Vagina (tissue), 2 donors: ENCODE measurements at places on chromosomes 5 and 9. TPM values are rescaled to one million over a fixed set of nuclear protein-coding genes. Genes with fewer than 3 reads are reported as not detected.

- H3K4me1 ChIP-seq: peaks cover 22% of the 10 kb centered on the region
- no peaks in the 10 kb centered on the region for H3K36me3 ChIP-seq
- no peak for DNase-seq
- H3K27me3 ChIP-seq: no peaks in the 10 kb centered on the region
Observed at GRCh38 chr5:126007841-126008240, 415.4 kb upstream of the GRAMD2B start.

DNA sequence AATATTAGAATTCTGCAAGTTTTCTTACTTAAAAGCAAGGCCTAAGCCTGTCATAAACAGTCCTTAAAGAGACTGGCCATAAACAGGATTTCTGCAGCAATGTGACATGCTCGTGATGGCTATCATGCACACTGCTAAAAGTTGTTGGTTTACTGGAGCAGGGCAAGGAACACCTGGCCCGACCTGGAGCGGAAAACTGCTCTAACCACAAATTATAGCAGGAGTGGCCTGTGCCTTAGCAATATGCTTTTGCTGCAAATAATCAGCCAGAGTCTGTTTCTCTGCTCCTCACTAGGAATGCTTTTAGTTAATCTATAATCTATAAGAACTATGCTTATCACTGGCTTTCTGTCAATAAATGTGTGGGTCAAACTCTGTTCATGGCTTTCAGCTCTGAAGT lies 322.9 kb upstream of the RPS23 start:
- H3K27me3 ChIP-seq: no peaks in the 10 kb centered on the region
- no peaks in the 10 kb centered on the region for H3K4me1 ChIP-seq
- H3K27ac ChIP-seq: no peak overlapping the region
- DNase-seq: no peak
- no peak overlapping the region for H3K4me3 ChIP-seq

DNA sequence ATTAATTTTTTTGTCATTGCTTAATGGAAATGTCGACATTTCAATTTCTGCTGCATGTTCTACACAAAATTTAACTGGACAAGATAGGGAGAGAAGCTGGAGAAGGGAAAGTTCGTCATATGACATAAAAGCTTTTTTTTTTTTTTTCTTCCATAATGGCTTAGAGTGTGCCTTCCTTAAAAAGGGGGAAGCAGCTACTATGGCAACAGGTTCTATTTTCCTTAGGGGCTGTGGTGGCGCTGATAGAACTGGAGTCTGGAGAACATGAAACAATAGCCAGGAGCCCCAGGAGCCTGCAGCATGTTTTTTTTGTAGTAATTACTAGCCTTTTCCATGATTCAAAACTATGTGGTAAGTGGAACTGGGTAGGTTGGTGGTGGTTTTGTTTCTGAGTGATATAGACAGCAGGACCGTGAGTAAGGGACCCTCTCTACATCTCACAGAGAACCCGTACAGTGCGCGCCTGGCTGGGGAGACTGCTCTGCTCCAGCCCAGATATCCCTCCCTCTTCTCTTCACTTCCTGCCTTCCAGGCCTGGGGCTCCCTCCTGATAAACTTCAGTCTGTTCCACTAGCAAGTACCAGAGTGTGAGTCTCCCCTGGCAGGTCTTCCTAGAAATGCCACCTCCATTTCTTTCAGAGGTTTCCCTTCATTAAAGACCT lies 301.6 kb downstream of the NR3C1 start:
- no peaks in the 10 kb centered on the region for H3K4me1 ChIP-seq
- H3K27ac ChIP-seq: no peak overlapping the region
- H3K36me3 ChIP-seq: no peaks in the 10 kb centered on the region
- H3K4me3 ChIP-seq: no peak overlapping the region

Gene STC2
- total RNA-seq: 2.9 TPM

- H3K27ac ChIP-seq: no peak overlapping the region
- H3K4me1 ChIP-seq: peaks cover 4% of the 10 kb centered on the region
- no peak for DNase-seq
- H3K36me3 ChIP-seq: no peaks in the 10 kb centered on the region
- no peaks in the 10 kb centered on the region for H3K27me3 ChIP-seq
Observed at GRCh38 chr5:135567661-135568060, 11.1 kb downstream of the CXCL14 start.

- H3K27me3 ChIP-seq: no peaks in the 10 kb centered on the region
- no peaks in the 10 kb centered on the region for H3K36me3 ChIP-seq
Observed at GRCh38 chr5:116557669-116558271, 16.9 kb downstream of the SEMA6A start.

DNA sequence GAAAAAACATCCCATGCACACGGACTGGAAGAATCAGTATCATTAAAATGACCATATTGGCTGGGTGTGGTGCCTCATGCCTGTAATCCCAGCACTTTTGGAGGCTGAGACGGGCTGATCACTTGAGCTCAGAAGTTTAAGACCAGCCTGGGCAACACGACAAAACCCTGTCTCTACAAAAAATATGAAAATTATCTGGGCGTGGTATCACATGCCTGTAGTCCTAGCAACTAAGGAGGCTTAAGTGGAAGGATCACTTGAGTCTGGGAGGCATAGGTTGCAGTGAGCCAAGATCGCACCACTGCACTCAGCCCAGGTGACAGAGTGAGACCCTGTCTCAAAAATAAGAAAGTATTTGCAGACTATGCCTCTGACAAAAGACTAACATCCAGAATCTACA lies 68.4 kb downstream of the TTC39B start:
- peaks cover 22% of the 10 kb centered on the region for H3K4me1 ChIP-seq
- H3K4me3 ChIP-seq: no peak overlapping the region
- no peak for DNase-seq
- no peaks in the 10 kb centered on the region for H3K36me3 ChIP-seq

Gene LMX1B
- not detected for total RNA-seq

Gene PITX1
- total RNA-seq: 141 TPM

Gene PRSS3
- 7.6 TPM for total RNA-seq

DNA sequence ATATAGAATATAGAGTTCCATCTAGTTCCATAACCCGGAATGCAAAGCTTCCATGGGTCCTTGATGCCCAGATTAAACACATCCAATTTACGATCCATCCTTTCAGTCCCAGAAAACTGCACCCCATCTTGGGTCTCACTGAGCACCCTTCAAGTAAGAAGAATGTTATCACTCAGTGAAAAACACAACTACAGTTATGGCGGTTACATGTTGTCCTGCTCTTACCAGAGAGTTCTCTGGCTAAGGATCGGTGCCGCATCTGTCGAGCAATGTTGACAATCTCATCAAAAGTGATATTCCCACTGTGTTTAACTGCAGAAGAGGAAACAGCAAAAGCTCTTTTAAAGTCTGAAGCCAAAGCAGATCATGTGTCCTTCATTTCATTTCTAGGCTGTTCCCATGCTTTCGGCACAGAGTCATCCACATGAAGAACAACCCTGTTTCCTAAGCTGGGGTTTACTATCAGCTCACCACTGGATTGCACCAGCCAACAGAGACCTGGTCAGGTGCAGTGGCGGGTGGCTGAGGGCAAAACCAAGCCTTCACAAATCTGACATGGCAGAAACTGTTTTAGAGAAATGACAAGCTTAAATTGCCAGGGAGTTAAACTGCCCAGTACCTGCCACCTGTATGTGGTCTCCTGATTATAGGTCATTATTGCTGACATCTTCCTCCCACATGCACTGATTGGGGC lies 2.9 kb downstream of the RPL12 start:
- H3K27me3 ChIP-seq: no peaks in the 10 kb centered on the region
- H3K36me3 ChIP-seq: peaks cover 50% of the 10 kb centered on the region
- DNase-seq: no peak
- peak overlapping the region; percentile 74 for H3K27ac ChIP-seq
- peaks cover 38% of the 10 kb centered on the region for H3K4me1 ChIP-seq
- no peak overlapping the region for H3K4me3 ChIP-seq

- no peak overlapping the region for H3K4me3 ChIP-seq
- H3K27ac ChIP-seq: no peak overlapping the region
- no peaks in the 10 kb centered on the region for H3K27me3 ChIP-seq
- H3K4me1 ChIP-seq: no peaks in the 10 kb centered on the region
- H3K36me3 ChIP-seq: peaks cover 6% of the 10 kb centered on the region
Observed at GRCh38 chr9:26856413-26857032, 36.1 kb downstream of the CAAP1 start.

DNA sequence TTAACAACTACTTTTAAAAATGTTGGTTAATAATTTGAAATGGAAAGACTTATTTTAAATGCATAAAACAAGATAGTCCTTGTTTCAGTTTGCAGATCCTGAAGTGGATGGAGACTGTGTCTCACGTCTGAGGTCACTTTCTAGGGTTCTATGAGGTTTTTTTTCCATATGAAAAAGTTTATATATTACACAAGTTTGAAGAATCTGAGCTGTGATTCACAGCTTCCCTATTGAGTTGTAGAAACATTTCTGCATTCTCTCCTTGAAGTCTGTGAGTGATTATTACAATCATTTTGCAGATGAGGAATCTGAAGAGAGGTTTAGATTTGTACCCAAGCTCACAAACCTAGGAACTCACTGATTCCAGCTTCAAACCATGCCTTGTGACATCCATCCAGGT lies 442.5 kb upstream of the KLF4 start:
- no peaks in the 10 kb centered on the region for H3K27me3 ChIP-seq
- no peak overlapping the region for H3K27ac ChIP-seq
- H3K4me3 ChIP-seq: no peak overlapping the region
- H3K4me1 ChIP-seq: peaks cover 7% of the 10 kb centered on the region

- no peaks in the 10 kb centered on the region for H3K4me1 ChIP-seq
- no peaks in the 10 kb centered on the region for H3K36me3 ChIP-seq
- H3K27ac ChIP-seq: no peak overlapping the region
- no peaks in the 10 kb centered on the region for H3K27me3 ChIP-seq
Observed at GRCh38 chr5:101561018-101561417, 657.9 kb upstream of the ST8SIA4 start.

DNA sequence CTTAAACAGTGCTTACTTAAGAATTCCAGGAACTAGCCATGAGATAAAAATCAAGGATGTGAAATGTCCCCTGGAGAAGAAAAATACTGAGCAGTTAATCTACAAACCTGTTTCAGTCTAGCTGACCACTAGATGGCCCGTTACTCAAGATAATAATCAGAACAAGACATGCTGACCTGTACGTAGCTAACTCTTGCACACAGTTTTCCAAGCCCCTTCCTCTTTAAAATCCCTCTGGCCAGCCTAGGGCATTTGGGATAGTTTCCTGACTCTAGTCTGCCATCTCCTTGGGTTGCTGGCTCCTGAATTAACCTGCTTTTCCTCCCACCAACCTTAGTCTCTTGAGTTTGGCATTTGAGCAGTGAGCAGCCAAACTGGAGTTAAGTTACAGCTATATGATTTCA lies 59.2 kb upstream of the TRAF1 start:
- H3K4me3 ChIP-seq: no peak overlapping the region
- no peak for DNase-seq
- H3K4me1 ChIP-seq: no peaks in the 10 kb centered on the region
- no peak overlapping the region for H3K27ac ChIP-seq
- no peaks in the 10 kb centered on the region for H3K27me3 ChIP-seq

Gene TLN1
- 268 TPM for total RNA-seq

DNA sequence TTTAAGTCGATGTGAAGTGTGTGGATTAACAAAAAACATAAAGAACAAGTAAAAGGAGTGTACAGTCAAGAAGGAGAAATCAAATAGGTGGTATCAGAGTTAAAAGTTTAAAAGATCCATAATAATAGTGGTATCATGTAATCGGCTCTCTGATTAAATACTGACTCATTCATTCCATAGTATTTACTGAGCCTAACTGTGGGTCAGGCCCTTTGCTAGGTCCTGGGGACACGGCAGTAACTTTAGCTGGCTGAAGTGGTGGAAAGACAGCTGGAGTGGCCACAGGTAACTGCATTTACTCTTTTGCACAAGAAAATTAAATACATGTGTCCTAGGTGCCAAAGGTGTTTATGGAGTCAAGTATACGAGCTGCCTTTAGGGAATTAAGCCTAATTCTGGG lies 124.0 kb downstream of the GNAQ start:
- no peak overlapping the region for H3K4me3 ChIP-seq
- H3K36me3 ChIP-seq: no peaks in the 10 kb centered on the region
- DNase-seq: no peak
- H3K4me1 ChIP-seq: peaks cover 6% of the 10 kb centered on the region
- no peaks in the 10 kb centered on the region for H3K27me3 ChIP-seq

Gene ARL14EPL
- total RNA-seq: not detected

Gene ZNF618
- total RNA-seq: 7.4 TPM

- no peak overlapping the region for H3K4me3 ChIP-seq
- H3K27ac ChIP-seq: peak overlapping the region; percentile 5
- peaks cover 21% of the 10 kb centered on the region for H3K4me1 ChIP-seq
- peak; percentile 81 for DNase-seq
Observed at GRCh38 chr9:89891591-89892304, 286.9 kb downstream of the GADD45G start.

Gene GPRIN1
- 0.49 TPM for total RNA-seq

DNA sequence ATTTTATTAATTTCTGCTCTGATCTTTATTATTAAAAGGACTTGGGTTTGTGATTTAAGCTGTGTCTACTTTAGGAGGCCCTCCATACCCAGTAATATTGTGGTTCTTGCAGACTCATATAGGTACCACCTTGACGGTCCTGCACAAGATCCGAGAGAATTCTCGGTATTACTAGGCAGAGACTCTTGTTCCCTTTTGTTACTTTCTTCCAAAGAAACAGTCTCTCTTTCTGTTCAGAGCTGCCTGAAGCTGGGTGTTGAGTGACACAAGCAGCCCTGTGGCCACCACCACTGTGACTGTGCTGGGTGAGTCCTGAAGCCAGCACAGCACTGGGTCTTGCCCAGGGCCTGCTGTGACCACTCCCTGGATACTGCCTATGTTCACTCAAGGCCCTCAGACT lies 666.6 kb downstream of the SEMA5A start:
- H3K36me3 ChIP-seq: no peaks in the 10 kb centered on the region
- H3K27me3 ChIP-seq: no peaks in the 10 kb centered on the region
- no peaks in the 10 kb centered on the region for H3K4me1 ChIP-seq
- no peak for DNase-seq
- H3K4me3 ChIP-seq: no peak overlapping the region
- no peak overlapping the region for H3K27ac ChIP-seq

GRCh38 chr9:34962546-34962945 lies 4.5 kb downstream of the PHF24 start:
- H3K27ac ChIP-seq: no peak overlapping the region
- no peak for DNase-seq
- no peaks in the 10 kb centered on the region for H3K27me3 ChIP-seq
- peaks cover 10% of the 10 kb centered on the region for H3K4me1 ChIP-seq
- no peak overlapping the region for H3K4me3 ChIP-seq

GRCh38 chr5:87151547-87151946 lies 116.1 kb upstream of the RASA1 start:
- no peaks in the 10 kb centered on the region for H3K4me1 ChIP-seq
- no peaks in the 10 kb centered on the region for H3K27me3 ChIP-seq
- DNase-seq: no peak
- no peak overlapping the region for H3K4me3 ChIP-seq
- H3K36me3 ChIP-seq: no peaks in the 10 kb centered on the region
- H3K27ac ChIP-seq: no peak overlapping the region

Gene GDA
- not detected for total RNA-seq

- H3K4me1 ChIP-seq: no peaks in the 10 kb centered on the region
- no peaks in the 10 kb centered on the region for H3K36me3 ChIP-seq
- H3K27ac ChIP-seq: no peak overlapping the region
- H3K4me3 ChIP-seq: no peak overlapping the region
- DNase-seq: no peak
Observed at GRCh38 chr9:7665874-7666273, 133.7 kb downstream of the DMAC1 start.
